ENCODE measurements at places on chromosomes 5 and 9.

GRCh38 chr5:170405817-170406216 lies 16.6 kb upstream of the KCNMB1 start:
- DNase-seq, result no peak

GRCh38 chr5:28164568-28164967 lies 1126.2 kb upstream of the CDH9 start:
- DNase-seq, result no peak

GRCh38 chr9:75200892-75201470 lies 112.7 kb downstream of the OSTF1 start:
- no peak for DNase-seq

- DNase-seq, result no peak
Measured at GRCh38 chr9:117678871-117679270, 25.3 kb upstream of the TLR4 start.

DNA sequence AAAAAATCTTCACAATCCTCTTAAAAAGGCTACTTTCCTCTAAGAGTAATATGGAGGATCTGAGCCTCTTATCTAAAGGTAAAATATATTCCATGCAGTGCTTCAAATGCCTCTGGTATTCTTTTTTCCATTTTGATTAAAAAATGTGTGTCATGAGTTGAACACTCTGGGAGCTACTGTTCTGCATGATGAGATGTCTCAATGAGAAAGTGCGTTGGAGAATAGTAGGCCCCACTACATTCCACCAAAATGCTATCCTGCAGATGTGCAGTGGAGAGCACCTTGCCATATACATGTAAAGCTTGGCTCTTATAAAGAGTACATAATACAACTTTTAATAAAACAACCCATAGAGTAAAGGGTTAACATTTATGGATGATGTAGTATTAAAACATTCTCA lies 26.3 kb downstream of the ALDH1A1 start:
- no peak for DNase-seq

GRCh38 chr9:14395317-14396082 lies 81.6 kb upstream of the NFIB start:
- DNase-seq, result no peak

DNA sequence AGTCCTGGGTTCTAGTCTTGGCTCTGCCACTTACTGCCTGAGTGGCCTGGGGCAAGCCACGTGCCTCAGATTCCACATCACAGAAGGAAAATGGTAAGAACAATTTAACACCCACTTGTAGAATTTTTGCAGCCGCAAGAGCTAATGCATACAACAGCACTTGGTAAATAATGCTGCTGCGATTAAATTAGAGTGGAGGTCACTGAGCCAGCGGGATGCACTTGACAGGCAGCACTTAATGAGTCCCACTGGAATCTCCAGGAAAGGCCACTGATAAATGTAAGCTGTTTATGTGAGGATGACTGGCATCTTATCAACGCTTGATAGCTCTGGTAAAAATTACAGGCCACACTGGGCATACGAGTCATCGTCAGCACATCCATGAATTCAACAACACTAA lies 59.4 kb upstream of the UBTD2 start:
- no peak for DNase-seq

DNA sequence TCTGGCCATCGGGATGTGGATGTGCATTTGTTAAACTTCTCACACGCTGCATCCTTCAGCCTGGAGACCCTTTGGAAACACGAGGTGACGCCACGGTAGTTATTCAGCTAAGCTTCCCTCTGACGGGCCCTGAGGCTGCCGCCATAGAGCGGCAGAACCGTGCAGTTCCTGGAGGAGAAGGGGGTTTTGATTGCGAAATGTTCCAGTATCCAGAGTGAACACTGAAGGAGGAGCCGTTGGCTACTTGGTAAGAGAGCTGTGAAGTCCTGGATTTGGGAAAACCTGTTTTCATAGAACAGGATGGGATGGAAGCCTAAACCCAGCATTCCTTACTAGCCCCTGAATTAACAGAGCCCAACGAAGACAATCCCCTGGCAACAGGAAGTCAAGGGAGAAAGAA lies 23.0 kb upstream of the EXOC3 start:
- DNase-seq, result no peak

DNA sequence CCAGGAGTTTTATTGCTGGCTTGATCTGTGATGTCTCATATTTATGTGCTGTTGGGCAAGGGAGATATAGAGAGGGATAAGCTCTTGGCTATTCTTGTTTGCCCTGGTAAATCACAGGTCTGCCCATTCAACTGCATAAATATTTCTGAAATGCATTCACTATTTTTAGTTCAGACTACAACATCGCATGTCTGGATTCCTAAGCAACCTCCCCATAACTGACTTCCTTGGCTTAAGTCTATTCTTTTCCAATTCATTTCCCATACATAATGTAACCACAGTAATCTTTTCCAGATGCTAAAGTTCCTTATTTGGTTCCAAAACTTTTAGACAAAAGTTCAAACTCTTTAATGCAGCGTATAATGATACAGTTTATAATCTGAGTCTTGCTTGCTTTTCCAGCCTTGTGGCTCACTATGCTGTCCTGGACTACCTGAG lies 321.4 kb upstream of the ACTBL2 start:
- no peak for DNase-seq

- no peak for DNase-seq
Measured at GRCh38 chr5:64968591-64969110, 199.9 kb downstream of the CWC27 start.

DNA sequence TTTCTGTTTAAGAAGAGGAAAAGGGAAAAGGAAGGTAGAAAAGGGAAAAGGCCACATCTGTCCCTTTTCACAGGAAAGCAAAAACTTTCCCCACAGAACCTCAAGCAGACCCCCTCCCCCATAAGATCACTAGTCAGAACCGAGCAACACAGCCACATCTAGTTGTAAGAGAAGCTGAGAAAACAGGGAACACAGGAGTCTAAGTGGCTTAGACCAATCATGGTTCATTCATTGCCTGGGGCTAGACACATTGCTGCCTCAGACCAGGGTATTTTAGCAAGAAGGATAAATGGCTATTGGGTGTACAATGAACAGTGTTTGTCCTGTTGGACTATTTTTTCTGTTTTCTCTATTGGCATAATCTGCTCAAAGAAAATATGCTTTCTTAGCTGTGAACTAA lies 98.0 kb downstream of the ARL15 start:
- DNase-seq, result no peak

DNA sequence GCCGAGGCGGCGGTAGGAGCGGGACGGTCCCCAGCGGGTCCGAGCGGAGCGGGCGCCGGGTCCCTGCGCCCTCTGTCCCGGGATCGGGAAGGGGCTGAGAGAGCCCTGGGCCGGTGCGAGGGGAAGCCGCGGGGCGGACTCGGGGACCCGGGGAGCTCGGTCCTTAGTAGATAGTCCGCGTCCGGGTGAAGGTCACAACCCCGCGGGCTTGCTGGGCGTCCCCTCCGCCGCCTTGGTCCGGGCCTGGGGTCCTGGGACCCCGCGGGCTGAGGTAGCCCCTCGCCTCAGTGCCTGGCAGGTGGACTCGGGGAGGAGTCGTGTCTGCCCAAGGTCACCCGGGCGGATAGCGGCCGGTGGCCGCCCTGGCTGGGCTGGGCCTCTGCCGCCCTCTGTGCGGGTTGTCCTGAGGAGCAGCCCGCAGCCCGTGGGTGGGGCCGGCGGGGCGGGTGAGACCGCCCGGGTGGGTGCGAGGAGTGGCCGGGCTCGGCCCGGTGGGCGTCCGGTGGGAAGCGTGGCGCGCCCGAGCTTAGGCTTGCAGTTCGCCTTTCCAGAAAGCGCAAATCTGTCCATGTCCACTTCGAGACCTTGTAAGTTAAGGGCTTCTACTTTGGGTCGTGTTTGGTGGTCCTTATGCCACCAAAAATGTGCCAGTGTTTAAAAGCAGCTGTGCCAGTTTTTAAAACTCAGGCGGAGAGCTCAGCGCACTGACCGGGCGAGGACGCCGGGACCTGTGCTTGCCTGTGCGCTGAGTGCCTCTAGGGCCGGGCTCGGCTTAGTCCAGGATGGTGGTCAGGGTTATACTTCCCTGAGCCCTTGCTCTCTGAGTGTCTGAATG lies 554 bp downstream of the SDHA start:
- DNase-seq, result no peak

DNA sequence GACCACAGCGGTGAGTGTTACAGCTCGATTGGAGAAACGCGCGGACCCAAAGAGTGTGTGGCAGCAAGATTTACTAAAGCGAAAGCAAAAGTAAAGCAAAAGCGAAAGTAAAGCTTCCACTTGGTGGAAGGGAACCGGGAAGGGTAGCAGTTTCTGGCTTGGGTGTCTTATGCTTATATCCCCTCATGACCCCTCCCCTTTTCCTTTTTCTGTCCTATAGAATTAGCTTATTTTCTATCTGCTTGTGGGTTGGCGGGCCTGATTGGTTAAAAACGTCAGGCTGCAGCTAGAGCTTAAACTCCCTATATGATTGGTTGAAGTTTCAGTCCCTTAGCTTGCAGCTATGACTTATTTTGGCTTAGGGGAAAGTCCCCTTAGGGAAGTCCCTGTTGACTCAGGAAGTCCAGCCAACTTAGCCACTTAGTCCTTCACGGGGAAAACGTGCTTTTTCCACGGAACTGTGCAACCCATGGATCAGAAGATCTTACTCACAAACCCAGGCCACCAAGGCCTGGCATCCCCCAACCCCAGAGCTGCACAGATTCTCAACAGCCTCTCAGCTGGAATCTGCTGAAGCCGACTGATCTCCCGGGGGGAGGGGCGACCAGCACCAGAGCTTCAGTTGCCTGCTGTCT lies 114.2 kb upstream of the ADAMTS16 start:
- DNase-seq, result no peak

DNA sequence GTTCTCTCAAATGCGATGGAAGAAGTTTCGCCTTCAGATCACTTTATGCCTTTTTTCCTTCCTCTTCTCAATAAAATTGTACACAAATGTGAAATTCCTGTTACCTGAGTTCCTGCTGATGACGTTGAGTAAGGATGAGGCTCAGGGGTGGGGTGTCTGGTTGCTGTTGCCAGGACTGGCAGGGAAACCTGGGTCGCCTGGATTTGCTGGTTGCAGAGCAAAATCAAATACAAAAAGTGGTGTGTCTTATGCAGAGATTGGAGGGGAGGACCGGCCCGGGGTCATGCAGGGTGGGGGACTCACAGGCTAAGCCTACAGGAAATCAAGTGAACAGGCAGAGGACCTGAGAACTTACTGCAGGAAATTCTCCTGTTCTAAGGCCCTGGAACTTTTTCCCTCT lies 39.2 kb downstream of the ANXA2R start:
- no peak for DNase-seq

DNA sequence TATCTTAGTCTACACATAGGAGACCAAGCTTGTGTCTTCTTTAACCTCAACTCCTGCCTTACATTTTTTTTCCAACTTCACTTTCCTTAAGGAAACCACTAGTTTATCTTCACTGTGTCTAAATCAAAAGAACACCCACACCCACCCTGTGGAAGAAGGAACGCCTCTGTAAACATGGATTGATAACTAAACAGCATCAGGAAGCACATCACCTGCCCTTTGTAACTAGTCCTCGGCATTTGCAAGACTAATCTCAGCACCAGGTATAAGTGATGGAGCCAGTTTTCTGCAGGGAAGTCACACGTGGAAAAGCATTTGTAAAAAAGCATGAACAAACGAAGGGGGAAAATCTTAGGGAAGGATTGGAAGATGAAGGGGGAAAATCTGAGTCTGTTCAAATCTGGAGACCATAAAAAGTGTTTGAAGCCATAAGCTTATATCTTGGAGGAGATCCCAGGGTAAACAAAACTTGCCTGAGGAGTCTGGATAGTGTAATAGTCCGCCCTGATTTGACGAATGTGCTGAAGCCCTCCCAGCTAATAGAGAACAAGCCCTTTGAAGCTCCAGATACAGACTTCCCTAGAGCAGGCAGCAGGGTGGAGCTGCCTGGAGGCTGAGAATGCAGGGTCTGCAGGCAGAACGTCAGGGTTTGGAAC lies 117.3 kb upstream of the LHFPL2 start:
- DNase-seq, result no peak

GRCh38 chr5:88556406-88556805 lies 287.8 kb upstream of the TMEM161B start:
- no peak for DNase-seq

- DNase-seq, result peak; percentile 56
Measured at GRCh38 chr5:180353048-180353979, at the start of gene GFPT2. TSS of gene GFPT2 (minus strand) at chr5:180353336. CDS start at chr5:180353217, 119 bp downstream.

DNA sequence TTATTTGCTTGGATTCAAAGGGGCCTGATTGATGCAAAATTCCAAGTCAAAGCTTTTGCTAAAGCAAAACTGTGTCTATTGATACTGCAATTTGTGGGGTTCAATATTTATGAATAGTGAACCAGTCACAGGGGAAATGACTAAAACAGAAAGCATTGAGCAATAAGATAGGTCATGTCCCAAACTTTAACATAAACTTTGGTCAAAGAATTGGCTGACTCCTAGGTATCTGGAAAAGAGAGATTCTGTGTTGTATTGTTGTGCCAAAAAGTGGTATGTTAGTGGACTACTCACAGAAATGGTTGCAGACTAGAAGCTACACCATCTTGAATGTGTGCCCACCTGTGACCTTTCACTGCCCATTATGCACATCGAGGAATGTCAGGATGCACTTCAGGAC lies 585.5 kb upstream of the RGMB start:
- DNase-seq, result no peak

- DNase-seq, result no peak
Measured at GRCh38 chr5:14722923-14723322, 58.4 kb downstream of the OTULIN start.

GRCh38 chr9:87734106-87734505 lies 8.2 kb downstream of the CTSL start:
- DNase-seq, result no peak

DNA sequence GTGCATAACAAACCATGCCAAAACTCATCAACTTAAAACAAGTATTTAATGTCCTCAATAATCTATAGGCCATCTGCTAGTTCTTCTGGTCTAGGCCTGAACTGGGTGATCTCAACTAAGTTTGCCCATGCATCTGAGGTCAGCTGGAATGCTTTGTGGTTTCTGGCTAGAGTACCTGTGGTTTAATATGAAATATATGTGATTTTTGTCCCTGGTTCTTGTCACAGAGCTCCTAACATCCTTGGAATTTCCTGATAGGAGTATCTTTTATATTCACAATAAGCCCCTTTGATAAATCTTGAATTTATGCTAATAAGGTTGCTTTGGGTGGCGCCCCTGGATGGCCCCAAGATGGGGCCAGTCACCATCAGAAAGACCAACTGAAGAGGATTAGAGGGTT lies 535.9 kb downstream of the DNAH5 start:
- no peak for DNase-seq

DNA sequence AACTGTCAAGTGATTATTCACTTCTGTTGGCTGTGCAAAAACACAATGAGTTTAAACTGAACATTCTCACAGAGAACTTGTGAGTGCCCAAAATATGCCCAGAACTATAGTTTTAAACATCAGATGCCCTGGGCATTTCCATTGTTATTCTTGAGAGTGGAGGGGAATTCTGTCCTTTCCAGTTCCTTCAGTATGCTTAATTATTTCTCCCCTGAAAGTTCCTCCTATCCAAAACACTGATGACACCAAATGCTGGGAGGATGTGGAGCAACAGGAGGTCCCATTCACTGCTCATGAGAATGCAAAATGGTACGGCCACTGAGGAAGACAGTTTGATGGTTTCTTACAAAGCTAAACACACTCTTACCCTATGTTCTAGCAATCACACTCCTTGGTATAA lies 55.5 kb downstream of the ROR2 start:
- DNase-seq, result no peak

- no peak for DNase-seq
Measured at GRCh38 chr5:107919361-107919760, 248.6 kb upstream of the EFNA5 start.

All from activated CD8-positive, alpha-beta memory T cell treated with anti-CD3 and anti-CD28 coated beads for 4 hours (primary cell).